T follicular helper cell (primary cell): ENCODE measurements at places on chromosomes 13 and 19.

GRCh38 chr13:23086968-23087623 is 93.7 kb upstream of the SGCG start:
- no peak for DNase-seq

- no peak for DNase-seq
Observed at GRCh38 chr19:34431681-34432402, 3.7 kb downstream of the UBA2 start.

- DNase-seq, result no peak
Observed at GRCh38 chr13:20465218-20465879, 60.3 kb downstream of the CRYL1 start.

DNA sequence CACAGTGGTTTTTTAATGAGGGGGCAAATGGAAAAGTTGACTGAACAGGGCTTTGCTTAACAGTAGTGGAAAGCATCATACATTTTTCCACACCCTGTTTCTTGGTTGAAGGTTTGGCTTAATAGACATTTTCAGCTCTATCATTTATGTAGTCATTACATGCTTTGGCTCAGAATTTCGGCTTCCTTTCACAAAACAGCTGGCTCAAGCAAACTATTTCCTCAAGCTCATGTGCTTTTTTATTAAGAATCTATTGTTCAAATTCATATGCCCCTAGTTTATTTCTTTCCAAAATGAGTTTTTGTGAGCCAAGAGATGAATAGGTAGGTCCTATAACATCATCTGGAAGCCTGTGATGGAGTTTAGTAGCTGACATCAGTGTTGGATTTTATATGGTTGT is 113.8 kb downstream of the SLITRK6 start:
- no peak for DNase-seq

DNA sequence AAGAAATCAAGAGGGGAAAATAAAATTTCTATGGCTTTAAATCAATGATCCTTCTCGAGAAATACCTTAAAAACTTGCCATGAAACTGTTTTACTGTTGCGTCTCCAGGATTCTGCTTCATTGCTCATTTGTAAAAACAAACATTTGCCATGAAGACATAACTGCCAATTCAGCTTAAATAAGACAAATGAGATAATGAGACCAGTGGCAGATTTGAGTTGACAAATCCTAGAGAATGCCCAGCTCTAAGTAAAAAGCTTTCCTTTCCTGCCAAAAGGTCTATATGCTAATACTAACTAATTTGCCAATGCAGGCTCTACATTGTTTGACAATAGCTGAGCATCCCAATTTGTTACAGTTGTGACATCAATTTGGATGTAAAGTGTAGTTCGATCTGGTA is 400.5 kb upstream of the PCDH9 start:
- no peak for DNase-seq

DNA sequence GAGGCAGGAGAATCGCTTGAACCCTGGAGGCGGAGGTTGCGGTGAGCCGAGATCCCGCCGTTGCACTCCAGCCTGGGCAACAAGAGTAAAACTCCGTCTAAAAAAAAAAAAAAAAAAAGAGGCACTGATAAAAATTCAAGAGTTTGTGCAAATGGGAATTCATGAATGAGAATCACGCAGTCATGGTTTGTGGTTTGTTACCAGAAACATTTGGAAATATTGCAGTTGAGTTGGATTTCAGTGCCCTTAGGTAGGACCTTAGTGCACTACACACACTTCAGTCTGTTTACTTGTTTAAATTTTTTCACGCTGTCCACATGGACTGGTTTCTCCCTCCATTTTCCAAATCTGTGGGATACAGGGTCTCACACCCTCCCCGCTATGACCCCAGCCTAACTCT is 28.4 kb downstream of the ZNF844 start:
- DNase-seq, result no peak
